ENCODE measurements at places on chromosomes 13 and 19. TPM values are rescaled to one million over a fixed set of nuclear protein-coding genes. Genes with fewer than 3 reads are reported as not detected.

DNA sequence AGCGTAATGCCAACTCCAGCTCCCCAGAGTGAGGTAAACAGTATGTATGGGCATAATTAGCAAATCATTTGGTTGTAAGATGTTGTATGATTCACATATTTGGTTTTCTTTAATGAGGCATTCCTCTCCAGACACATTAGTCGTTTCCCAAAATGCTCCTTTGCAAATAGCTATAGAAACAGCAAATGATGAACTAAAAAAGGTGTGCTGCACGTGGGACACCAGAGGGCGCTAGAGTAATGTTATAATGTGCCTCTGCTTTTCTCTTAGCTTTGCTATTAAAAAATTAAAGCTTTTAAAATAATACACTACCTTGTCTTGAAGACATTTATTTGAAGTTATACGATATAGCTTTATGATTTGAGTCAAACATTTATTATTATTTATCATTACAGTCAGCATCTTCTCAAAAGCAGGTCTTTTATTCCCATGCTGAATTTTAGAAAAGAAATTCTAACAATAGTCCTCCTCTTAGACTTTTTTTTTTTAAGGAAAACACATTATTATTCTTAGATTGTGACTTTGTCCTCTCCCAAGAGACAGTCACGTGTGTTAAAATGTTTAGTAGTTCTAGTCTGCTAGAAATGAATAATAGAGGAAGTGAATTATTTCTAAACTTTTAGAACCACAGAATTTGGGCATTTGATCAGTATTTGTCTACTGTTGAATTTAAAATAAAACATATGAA, 121.6 kb upstream of the FRY start:
- peak overlapping the region; percentile 29 for H3K27ac ChIP-seq
- peak; percentile 86 for DNase-seq
- no peaks in the 10 kb centered on the region for H3K4me1 ChIP-seq
- peaks cover 6% of the 10 kb centered on the region for H3K27me3 ChIP-seq
- H3K36me3 ChIP-seq = no peaks in the 10 kb centered on the region
- H3K4me3 ChIP-seq = no peak overlapping the region

Gene RFXANK
- 46.6 TPM for total RNA-seq

- no peak overlapping the region for H3K4me3 ChIP-seq
- no peaks in the 10 kb centered on the region for H3K27me3 ChIP-seq
- no peak overlapping the region for H3K27ac ChIP-seq
- no peak for DNase-seq
Observed at GRCh38 chr13:60146471-60146870, 17.3 kb downstream of the DIAPH3 start.

Gene NLRP9
- total RNA-seq = not detected

DNA sequence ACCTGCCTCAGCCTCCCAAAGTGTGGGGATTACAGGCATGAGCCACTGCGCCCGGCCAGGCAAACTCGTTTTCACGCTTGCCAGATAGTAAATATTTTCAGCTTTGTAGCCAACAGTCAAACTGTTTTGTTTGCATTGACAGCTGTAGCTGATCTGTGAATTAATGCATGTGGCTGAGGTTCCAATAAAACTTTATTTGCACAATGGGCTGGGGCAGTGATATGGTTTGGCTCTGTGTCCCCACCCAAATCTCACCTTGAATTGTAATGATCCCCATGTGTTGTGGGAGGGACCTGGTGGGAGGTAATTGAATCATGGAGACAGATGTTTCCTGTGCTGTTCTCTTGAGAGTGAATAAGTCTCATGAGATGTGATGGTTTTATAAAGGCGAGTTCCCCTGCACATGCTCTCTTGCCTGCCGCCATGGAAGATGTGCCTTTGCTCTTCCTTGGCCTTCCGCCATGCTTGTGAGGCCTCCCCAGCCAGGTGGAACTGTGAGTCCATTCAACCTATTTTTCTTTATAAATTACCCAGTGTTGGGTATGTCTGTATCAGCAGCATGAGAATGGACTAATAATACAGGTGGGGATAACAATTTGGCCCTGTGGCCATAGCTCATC, 22.4 kb upstream of the RANBP3 start:
- H3K36me3 ChIP-seq = peaks cover 33% of the 10 kb centered on the region
- H3K4me1 ChIP-seq = no peaks in the 10 kb centered on the region
- no peak overlapping the region for H3K4me3 ChIP-seq
- H3K27me3 ChIP-seq = no peaks in the 10 kb centered on the region
- no peak for DNase-seq

- H3K4me3 ChIP-seq = no peak overlapping the region
- H3K27ac ChIP-seq = no peak overlapping the region
- H3K27me3 ChIP-seq = no peaks in the 10 kb centered on the region
- no peaks in the 10 kb centered on the region for H3K4me1 ChIP-seq
Observed at GRCh38 chr13:44035400-44035799, 155.7 kb downstream of the LACC1 start.

GRCh38 chr13:101584331-101584730, 131.9 kb downstream of the ITGBL1 start:
- no peak for DNase-seq
- no peaks in the 10 kb centered on the region for H3K4me1 ChIP-seq
- no peak overlapping the region for H3K4me3 ChIP-seq
- H3K27me3 ChIP-seq = no peaks in the 10 kb centered on the region

Gene PRODH2
- total RNA-seq = not detected

Gene PROSER1
- 59.6 TPM for total RNA-seq

DNA sequence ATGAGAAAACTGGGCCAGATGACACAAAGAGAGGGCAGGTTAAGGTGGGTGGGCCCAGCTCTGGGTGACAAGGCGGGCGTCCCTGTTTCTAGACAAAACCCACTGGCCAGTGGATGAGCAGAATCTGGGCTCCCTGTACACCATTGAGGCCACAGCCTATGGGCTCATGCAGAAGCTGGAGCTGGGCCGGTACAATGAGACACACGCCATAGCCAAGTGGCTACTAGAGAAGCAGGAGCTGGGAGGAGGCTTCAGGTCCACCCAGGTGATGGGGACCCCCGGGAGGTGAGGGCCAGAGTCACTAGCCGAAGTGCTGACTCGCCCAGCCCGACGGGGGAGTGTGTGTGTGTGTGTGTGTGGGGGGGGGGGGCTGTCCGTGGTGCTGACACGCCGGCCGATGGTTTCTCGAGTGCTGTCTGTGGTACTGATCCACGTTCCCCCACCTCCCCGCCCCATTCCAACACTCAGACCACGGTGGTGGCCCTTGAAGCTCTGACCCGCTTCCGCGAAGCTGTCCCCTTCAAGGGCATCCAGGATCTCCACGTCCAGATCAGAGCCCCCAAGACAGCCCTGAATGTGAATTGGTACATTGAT, 24.3 kb upstream of the SHFL start:
- H3K4me1 ChIP-seq = no peaks in the 10 kb centered on the region
- DNase-seq = no peak

Gene C19orf33
- 32.0 TPM for total RNA-seq

DNA sequence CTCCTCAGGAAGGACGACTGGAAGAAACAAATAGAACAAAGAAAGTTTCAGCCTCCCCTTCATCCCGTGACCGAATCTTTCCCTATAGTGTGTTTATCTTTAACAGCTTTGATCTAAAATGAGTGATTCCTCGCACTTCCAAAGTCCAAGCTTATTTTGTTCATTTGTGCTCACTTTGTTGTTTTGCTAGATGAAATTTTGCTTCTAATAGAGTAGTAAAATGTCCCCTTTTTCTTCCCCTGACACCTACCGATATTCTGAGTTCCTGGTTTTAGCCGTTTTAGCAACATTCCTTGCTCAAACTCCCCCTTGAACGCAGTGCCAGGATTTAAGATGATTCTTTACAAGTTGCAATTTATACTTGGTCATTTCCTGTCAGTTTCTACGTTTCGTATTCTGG, 204.2 kb downstream of the FGF9 start:
- no peaks in the 10 kb centered on the region for H3K36me3 ChIP-seq
- H3K27ac ChIP-seq = no peak overlapping the region

- H3K4me1 ChIP-seq = peaks cover 8% of the 10 kb centered on the region
- H3K36me3 ChIP-seq = no peaks in the 10 kb centered on the region
- H3K27me3 ChIP-seq = no peaks in the 10 kb centered on the region
- DNase-seq = no peak
Observed at GRCh38 chr13:51346397-51346796, 6.9 kb downstream of the SERPINE3 start.

Gene ZNF211
- 36.9 TPM for total RNA-seq

DNA sequence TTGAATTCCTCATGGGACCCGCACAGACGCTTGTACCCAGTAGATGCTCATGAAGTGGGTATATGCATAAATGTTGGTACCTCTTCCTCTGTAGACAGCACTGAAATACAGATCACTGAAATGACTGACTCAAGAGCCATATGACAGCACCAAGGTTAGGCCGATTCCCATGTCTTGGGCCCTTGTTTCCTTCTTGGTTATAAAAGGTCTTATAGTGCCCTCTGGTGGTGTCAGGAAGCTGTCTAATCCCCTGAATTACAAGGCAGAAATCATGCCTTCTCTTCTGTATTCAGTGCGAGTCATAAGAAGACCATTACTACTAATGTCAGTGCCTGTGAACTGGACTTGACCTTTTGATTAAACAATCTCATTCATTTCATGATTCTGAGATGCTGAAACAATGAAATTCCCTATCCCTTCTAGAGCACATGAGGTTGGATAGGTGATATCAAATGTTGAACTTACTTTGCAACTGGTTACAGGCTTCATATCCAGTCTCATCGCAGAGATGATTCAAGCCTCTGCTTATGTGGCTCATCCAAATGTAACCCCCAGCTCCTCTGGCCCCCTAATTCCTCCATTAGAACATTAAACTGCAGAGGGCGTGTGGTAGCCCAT, 59.7 kb downstream of the SPATA13 start:
- no peaks in the 10 kb centered on the region for H3K36me3 ChIP-seq
- H3K4me3 ChIP-seq = no peak overlapping the region
- H3K27ac ChIP-seq = no peak overlapping the region
- peak; percentile 90 for DNase-seq

GRCh38 chr19:5905114-5905778, 574 bp downstream of the VMAC start:
- no peaks in the 10 kb centered on the region for H3K27me3 ChIP-seq
- H3K4me3 ChIP-seq = peak overlapping the region; percentile 71
- peaks cover 3% of the 10 kb centered on the region for H3K4me1 ChIP-seq
- peaks cover 3% of the 10 kb centered on the region for H3K36me3 ChIP-seq
- no peak for DNase-seq
- peak overlapping the region; percentile 89 for H3K27ac ChIP-seq

DNA sequence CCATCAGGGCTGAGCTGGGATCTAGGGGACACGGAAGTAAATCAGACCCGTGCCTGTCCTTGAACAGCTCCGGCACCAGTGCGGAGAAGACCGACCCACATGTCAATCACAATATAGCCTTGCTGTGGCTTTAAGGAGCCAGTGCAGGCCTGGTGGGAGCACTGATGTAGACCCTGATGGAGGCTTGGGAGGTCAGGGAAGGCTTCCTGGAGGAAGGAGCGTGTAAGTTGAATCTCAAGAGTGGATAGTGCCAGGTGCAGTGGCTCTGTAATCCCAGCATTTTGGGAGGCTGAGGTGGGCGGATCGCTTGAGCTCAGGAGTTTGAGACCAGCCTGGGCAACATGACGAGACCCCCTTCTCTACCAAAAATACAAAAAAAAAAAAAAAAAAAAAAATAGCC, 10.8 kb upstream of the CACNG8 start:
- H3K4me3 ChIP-seq = no peak overlapping the region
- H3K36me3 ChIP-seq = no peaks in the 10 kb centered on the region

DNA sequence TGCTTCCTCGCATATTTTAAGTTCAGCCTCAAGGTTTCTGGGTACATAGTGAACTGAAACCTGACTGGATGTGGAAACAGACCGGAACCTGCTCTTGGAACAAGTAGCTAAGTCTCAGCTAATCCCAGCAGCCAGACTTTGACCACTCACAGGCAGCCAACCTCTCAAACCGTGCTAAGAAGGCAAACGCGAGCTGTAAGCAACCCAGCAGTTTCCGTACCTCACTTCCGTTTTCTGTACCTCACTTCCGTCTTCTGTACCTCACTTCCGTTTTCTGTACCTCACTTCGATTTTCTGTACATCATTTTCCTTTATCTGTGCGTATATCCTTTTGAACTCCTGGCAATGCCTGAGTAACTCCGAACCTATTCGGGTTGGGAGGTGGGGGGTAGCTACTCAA, 96.8 kb downstream of the SUCLA2 start:
- no peak for DNase-seq
- no peak overlapping the region for H3K4me3 ChIP-seq
- peak overlapping the region; percentile 50 for H3K27ac ChIP-seq

DNA sequence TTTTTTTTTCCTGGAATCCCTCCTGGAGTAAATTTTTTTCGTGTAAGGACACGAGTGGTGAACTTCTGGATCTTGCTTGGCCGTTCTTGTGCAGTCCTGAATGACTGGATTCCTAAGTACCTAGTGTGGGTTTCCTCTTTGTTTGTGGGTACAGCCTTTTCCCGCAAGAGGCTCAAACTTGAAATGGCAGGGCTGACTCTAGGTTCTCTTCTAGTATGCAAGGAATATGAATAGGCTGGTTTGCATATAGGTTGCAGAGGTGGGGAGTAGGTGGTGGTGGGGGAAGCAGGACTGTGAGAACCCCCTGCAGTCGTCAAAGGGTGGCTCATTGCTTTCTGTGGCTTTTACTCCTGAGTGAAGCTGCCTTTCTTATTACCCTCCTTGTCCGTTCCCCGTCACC, 13.6 kb downstream of the UBAC2 start:
- peaks cover 8% of the 10 kb centered on the region for H3K4me1 ChIP-seq
- no peaks in the 10 kb centered on the region for H3K27me3 ChIP-seq
- no peaks in the 10 kb centered on the region for H3K36me3 ChIP-seq
- no peak overlapping the region for H3K27ac ChIP-seq
- no peak overlapping the region for H3K4me3 ChIP-seq

DNA sequence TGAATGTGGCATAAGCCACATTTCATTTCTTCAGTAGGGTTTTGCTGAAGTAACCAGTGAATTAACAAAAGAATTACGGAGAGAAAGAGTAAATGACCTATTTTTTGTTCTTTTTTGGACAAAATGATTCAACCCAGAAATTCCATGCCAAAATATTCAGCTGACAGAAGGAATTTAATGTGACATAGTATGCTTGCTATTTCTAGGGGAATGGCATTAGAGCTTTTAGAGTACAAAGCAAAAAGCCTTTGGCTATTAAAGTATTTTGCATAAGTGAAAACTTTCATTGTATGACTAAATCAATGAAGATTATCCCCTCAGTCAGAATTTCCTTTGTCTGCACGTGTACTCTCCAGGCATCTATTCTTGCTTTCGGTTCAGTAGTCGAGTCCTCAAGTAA, 465.3 kb downstream of the COG6 start:
- no peak for DNase-seq
- no peaks in the 10 kb centered on the region for H3K27me3 ChIP-seq
- H3K36me3 ChIP-seq = no peaks in the 10 kb centered on the region
- no peak overlapping the region for H3K4me3 ChIP-seq
- H3K27ac ChIP-seq = no peak overlapping the region
- no peaks in the 10 kb centered on the region for H3K4me1 ChIP-seq

GRCh38 chr13:41763782-41764181, 197.1 kb downstream of the VWA8 start:
- H3K4me3 ChIP-seq = no peak overlapping the region
- H3K27ac ChIP-seq = no peak overlapping the region
- DNase-seq = peak; percentile 19
- peaks cover 5% of the 10 kb centered on the region for H3K4me1 ChIP-seq

DNA sequence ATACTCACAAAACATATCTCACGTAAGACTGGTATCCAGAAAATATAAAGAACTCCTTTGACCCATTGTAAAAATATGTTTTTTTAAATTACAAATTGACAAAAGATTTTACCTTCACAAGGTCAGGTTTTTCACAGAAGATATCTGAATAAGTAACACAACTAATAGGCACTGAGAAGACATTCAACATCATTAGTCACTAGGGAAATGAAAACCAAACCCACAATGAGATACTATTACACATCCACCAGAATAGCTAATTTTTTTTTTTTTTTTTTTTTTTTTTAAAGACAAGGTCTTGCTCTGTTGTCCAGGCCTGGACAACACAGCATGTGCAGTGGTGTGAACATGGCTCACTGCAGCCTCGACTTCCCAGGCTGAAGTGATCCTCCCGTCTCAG, 157.5 kb downstream of the MIPEP start:
- no peaks in the 10 kb centered on the region for H3K36me3 ChIP-seq
- no peak overlapping the region for H3K27ac ChIP-seq
- H3K4me1 ChIP-seq = no peaks in the 10 kb centered on the region
- no peak for DNase-seq
- H3K27me3 ChIP-seq = no peaks in the 10 kb centered on the region
